ENCODE measurements at places on chromosomes 6 and 20.

GRCh38 chr6:84151669-84152068 lies 75.8 kb downstream of the CEP162 start:
- DNase-seq: no peak

GRCh38 chr6:107600936-107601335 lies 111.0 kb downstream of the SOBP start:
- peak; percentile 56 for DNase-seq

DNA sequence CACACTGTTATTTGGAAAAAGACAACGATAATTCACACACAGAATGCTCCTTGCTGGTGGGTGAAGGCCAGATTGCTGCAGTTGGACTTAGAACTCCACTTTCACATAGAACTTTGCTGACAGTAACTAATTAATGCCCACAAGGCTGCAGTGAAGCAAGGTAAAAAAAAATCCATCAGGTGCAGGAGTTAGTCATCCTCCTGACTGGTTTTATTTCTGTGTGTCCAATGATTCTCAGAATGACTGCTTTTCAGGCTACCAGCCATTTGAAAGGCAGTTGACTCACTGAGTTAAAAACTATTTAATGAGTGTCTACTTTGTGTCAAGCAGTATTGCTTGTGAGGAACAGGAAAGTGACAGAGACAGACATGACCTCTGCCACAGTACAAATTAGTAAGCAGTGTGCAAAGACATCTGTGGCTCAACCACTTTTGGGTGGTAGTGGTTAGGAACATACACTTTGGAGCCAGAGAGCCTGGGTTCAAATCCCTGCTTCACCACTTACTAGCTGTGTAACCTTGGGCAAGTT lies 41.9 kb downstream of the ELOVL5 start:
- DNase-seq: no peak

GRCh38 chr6:7432391-7433120 lies 42.9 kb downstream of the RIOK1 start:
- DNase-seq: no peak

DNA sequence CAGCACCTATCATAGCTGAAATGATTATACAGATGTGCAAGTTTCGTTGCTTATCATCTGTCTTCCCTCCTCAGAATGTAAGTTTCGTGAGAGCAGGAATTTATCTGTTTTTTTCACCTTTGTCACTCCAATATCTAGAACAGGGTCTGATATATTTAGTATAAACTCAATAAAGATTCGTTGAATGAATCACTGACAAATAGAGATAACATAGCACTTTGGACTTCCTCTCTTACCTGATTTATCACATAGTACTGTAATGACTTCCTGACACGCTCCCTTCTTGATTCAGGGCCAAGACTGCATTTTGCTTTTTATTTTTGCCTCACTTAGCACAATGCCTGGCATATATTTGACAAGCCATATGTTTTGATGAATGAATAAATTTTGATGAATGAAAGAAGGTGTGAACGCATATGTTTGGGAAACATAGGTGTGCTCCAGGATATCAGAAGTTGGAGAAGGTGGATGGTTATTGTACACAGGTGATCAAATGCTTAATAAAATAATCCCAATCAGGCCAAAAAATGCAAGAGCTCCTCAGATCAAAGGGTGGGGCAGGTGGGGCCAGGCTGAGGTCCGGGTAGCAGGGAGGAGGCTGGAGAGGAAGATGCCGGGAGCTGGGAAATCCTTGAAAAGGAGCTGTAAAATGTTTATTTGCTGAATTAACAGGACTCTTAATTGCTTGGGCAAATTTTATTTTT lies 33.0 kb downstream of the PIM1 start:
- DNase-seq: no peak

- no peak for DNase-seq
Measured at GRCh38 chr6:148530976-148531375, 188.3 kb downstream of the SASH1 start.

DNA sequence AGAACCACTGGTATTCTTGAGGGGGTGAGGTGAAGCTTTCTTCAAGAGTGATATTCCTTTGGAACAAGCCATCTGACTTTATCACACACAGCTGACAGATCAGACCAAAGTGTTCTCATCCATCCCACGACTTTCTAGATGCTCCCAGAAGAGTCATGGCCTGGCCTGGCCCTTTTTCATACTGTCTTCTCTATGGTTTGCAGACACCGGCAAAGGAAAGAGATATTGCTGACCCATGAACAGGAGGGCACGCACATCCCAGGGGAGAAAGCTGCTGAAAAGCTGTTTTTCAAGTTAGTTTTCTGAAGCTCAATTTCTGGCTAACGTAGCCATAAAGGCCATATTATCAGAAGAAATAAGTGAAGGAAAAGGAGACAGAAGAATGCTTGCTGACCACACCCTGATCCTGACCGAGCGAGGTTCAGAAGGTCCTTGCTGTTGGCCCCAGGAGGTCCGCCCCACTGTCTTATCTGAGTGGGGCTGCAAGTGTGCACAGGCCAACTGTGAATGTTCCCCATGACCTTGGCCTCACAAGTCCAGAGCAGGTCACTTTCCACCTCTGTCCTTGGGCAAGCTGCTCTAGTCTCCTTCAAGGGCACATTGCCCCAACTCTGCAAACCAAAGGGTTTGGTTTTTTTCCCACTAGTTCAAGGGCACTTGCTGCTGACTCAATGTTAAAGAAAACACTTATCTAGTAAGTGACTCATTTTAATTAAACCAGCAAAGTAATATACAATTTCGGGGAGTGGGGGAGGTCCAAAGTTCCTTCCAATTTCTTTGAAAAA lies 2.0 kb downstream of the ACSS1 start:
- no peak for DNase-seq

- DNase-seq: no peak
Measured at GRCh38 chr6:134247844-134248580, 69.9 kb downstream of the SGK1 start.

DNA sequence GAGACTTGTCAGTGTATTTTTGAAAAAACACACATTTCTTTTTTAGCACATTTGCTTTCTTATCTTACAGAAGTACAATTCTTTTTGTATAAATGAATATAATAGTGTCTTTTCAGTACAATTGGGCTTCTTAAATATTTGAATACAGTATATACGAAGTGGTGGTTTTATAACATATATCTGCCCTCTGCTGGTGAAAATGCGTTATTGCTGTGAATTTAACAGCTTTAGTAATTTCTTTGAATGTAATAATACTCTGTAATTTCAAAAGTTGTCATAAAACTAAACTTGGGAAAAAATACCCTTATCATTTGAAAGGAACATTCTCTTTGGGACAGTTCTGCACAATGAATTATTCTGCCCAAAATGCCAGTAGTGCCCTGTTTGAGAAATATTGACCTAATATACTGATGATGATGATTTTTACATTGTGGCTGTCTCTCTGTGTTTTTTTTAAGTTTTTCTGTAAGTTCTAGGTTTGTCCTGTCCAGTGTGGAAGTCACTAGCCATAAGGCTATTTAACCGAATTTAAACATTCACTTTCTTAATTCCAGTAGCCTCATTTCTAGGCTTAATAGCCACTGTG lies 19.0 kb downstream of the SMAP1 start:
- no peak for DNase-seq

- DNase-seq: no peak
Measured at GRCh38 chr6:23511817-23512216, 614.2 kb upstream of the NRSN1 start.

DNA sequence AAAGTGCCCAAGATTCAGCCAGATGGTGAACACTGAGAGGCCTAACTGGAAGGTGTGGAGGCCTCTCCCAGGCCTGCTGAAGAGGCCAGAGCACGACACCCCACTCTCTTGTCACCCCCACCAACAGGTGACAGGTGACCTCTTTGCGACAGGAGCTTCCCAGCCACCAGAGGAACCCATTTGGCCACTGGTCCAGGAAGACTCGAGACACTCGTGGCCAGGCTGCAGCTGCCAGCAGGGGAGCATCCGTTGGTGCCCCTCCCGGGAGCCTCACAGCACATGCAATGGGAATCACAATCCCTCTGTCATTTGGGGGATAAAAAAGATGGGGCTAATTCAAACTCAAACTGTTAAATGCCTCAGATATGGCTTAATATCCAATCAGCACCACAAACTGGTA lies 163.4 kb downstream of the INSM1 start:
- no peak for DNase-seq

DNA sequence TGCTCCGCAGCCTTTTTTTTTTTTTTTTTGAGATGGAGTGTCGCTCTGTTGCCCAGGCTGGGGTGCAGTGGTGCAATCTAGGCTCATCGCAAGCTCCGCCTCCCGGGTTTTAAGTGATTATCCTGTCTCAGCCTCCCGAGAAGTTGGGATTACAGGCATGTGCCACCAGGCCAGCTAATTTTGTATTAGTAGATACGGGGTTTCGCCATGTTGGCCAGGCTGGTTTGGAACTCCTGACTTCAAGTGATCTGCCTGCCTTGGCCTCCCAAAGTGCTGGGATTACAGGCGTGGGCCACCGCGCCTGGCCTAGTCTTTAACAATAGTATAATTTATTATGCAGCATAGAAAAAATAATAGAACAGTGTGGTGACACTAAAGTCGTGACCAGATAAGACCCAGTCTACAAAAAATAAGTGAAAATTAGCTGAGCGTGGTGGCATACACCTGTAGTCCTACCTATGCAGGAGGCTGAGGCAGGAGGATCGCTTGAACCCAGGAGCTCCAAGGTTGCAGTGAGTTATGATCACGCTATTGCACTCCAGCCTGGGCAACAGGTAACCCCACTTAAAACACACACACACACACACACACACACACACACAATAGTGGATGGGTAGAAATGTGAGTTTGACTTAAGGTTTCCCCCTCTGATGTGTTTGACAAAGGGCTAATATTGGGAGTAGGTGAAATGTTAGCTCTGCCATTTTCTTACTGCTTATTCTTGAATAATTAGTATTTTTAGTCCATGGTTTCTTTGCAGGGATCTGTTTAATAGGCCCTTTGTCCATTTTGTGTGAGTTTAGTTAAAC lies 6.5 kb downstream of the PIM1 start:
- DNase-seq: no peak

DNA sequence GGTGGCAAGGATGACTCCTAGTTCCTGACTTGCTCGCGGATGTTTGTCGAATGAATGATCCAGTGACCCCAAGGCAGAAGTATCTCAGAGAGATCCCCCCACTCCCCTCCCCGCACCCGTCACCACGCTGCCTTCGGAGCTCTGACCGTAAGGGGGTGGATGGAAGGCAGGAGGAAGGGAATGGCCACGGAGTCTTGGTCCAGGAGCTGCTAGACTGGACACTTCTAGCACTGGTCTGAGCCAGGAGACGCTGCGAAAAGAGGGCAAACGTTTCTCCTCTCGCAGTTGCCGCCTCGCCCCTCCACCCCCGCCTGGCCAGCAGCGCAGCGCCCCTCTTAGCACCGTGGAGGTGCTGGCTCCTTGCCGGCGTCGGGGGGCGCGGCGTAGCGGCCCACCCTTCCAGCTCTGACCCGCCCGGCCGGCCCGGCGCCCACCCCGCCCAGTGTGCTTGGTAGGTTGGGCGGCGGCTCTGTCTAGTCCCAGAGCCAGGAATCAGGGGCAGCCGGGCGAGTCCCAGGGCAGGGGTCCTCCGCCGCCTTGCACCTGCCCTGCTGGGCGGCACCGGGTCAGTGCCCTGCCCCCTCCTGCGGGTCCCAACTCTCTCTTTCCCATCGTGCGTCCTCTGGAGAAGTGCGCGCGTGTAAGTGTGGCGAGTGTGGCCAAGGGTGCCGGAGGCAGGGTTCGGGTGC lies 2.4 kb upstream of the DBNDD2 start:
- DNase-seq: no peak

GRCh38 chr20:23477223-23477622 lies 13.7 kb upstream of the CST8 start:
- no peak for DNase-seq

- no peak for DNase-seq
Measured at GRCh38 chr20:14051454-14051853, 56.1 kb downstream of the MACROD2 start.

DNA sequence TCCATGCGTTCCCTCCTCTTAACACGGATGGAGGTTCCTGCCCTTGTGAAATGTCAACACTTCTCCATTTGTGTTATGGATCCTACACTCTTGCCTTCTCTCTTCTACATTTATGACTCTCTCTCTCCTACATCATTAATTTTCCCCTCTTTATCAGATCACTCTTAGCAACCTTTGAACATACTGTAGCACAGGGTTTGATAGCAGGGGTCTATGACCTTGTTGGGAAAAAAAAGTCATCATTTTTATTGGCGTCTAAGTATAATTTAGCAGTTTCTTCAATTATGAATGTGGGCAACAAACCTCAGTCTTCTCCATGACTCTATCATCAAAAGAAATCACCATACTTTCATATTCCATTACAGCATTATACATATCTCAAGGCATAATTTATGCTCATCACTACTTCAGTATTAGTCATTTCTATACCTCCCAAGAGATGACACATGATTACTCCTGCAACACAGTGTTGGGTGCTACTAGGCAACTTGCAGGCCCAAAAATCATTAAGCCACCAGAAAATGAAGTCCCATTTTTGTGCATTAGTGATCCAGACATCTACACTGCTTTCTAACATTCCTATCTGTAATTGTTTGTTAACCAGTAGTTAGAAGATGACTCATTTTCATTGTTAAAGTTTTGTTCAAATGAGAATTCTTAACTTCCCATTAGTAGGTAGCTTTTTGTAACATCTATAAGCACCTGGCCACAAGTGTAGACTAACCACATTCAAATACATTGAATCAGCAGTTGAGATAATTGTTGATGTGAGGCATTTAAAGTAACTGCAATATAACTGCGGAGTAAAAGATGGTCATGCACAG lies 9.5 kb downstream of the CYP39A1 start:
- DNase-seq: no peak

DNA sequence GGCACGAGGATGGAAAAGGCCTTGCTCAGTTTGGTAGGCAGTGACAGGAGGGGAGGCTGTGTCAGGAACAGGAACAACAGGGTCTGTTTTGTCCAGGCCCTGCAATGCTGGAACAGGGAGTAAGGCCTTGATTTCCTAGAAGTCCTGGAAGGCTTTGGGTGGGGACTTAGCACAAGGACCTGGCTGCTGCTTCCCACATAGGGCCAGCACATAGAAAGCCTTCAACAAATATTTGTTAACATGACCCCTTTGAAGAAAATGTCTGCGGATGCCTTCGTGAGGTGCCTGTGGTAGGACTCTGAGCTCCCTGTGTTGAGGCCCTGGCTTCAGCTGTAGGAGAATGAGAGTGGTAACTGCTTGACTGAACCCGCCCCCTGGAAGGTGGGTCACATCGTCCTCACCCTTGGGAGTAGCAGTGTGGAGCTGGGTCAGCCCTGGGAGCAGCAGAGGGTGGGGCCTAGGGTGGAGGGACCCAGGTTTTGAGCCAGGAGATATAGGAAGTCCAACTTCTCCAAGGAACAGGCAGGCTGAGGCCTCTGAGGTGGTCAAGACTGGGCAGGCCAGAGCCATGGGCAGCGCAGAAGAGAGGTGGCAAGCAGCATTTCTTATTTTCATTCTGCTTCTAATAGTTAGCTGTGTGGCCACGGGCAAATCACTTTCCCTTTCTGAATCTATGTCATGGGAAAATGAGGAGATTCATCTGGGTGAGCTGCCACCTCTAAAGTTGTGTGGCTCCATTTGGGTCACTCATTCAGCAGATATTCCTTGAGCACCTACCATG lies 50.0 kb downstream of the CNBD2 start:
- DNase-seq: no peak

All from SJCRH30 (cell line).